ENCODE measurements at places on chromosomes 7 and 10.

GRCh38 chr7:42340436-42340835 is 103.4 kb upstream of the GLI3 start:
- no peak for DNase-seq

- no peak for DNase-seq
These were observed 4.8 kb upstream of the ACTA2 start for GRCh38 chr10:88957381-88957780.

- no peak for DNase-seq
These were observed 98.1 kb upstream of the RSU1 start for GRCh38 chr10:16915300-16915699.

DNA sequence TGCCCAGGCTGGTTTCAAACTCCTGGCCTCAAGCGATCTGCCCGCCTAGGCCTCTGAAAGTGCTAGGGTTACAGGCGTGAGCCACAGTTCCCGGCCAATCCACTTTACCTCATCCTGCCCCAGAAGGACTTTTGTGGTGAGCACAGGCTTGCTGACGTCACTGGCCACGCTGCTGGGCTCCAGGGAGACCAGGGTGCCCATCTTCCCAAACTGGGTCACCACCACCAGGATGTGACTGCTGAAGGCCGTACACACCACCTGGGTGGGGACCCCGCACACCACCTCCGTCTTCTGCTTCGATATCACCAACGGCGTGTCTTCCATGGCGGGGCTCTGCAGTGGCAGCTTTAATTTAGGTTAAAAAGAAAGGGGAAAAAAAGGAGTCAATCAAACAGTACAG is 816 bp downstream of the PSMG3 start:
- DNase-seq = no peak

DNA sequence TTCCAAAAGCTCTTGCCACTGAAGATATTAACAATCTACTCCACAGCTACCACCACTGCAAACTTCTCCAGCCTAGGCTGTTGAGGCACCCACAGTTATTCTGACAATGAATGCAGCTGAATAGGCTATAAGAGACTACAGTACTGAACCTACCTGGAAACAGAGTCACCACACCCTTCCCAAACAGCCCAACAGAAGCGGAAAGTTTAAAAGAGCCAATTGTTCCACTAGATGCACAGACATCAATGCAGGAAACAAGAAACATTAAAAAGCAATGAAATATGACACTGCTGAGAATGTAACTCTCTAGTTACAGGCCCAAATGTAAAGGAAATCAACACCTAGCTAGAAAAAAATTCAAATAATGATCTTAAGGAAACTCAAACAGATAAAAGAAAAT is 64.5 kb upstream of the PLA2G12B start:
- DNase-seq = no peak

GRCh38 chr10:101028446-101029337 is 2.2 kb downstream of the PDZD7 start:
- DNase-seq = no peak

- no peak for DNase-seq
These were observed 10.7 kb downstream of the EBF3 start for GRCh38 chr10:129953119-129954051.

DNA sequence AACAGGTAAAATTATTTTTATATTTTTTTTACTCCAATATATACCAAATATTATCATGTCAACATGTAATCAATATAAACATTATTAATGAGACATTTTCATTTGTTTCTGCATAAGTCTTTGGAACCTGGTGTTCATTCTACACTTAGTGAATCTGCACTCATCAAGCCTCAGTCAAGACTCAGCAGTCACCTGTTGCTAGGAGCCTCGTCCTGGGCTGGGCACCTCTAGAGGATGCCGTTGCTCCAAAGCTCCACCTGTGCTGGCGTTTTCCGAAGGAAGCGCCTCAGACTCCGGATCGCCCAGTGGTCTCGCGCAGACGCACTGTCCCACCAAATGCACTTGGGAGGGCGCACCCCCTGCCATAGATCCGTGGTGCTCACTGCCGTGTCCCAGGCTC is 604.7 kb upstream of the MKI67 start:
- DNase-seq = no peak

GRCh38 chr7:36149694-36150452 is 3.2 kb upstream of the EEPD1 start:
- no peak for DNase-seq

GRCh38 chr10:10844251-10844650 is 173.4 kb upstream of the CELF2 start:
- DNase-seq = no peak

DNA sequence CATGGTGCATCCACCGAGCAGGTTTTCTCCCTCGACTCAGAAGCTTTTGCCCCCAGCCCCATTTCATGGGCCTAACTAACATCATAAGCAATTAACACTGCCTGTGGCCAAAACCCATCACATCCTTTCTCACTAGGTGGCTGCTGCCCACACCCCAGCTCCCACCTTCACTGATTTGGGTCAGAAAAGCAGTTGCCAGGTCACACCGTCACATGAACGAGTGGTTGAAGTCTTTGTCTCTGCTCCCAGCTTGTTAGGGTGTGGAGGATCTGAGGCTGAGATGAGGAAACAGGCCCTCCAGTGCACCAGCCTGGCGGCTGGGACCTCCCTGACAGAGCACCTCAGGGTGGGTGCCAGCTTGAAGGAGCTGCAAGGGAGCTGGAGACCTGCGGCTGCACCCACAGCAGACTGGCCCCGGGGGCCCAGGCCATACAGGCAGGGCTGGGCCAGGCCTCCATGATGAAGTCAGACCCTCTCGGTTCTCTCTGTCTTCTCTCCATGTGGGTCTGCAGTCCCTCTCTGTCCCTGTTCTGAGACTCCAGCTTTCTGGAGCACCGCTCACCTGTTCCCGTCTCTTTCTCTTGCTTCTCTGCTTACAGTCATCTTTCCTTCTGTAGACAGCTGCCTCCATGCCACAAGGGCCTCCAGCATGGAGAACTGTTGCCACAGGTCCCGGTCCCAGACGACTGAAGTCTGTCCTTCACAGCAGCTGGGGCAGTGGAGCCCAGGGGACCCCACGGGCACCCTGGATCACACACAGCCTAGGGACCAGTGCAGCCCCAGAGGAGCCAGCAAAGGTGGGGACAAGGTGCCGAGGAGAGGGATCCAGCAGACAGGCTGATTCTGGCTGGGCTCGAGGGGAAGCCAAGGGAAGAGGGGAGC is 13.8 kb upstream of the INPP5A start:
- DNase-seq = no peak

- peak; percentile 28 for DNase-seq
These were observed 202.6 kb upstream of the FOXK1 start for GRCh38 chr7:4479367-4480039.

DNA sequence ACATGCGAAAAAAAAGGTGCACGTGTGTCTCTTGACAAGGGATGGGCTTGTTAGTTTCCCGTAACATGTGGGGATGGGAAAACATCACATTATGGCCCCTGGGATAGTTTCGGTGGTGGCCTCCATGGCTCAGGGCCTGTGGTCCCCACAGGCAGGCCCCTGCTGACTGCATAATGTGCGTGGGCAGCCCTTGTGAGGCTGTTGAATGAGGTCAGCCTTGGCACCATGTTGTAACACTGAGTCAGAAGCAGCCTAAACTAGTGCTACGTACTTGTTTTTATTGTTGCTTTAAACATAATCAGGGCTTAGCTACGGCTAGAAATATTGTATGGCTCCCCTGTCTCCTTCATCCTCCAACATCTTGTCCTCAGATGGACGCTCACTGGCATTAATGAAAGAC is 80.6 kb downstream of the BEND7 start:
- DNase-seq = no peak

DNA sequence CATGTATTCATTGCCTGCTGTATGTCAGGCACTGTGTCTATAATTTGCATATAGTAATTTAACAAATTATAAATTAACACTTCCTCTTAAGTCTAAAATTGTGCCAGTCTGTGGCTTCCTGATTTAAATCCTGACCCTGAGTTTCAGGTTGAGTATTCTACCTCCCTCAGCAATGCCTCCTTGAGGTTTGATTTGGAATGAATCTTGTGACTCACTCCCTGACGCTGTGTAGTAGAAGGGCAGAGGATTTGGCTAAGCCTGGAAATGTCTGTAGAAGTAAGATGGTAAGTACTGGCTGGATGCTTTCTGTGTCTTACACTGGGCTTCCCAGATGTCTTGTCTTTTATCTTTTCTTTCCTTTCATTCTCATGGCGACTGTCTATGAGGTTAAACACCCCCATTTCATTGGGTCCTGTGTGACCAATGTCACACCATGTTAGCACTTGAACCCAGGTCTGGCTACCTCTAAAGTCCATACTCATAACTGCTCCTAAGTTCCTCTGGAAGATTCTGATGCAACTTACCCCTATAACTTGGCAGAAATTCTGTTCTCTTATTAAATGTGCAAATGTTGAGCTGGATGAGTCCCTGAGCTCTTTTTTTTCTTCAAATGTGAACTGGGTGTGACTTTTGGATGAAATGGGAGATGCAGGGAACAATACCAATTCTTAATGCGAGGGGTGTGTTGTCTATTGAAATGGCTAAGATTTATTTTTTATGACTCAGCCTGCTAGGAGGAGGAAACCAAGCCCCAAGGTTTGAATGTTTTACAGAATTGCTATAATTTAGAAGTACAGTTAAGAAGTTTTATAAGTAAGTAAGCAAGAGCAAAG is 48.5 kb downstream of the PLCE1 start:
- no peak for DNase-seq

GRCh38 chr10:58054881-58055280 is 212.8 kb downstream of the IPMK start:
- DNase-seq = no peak

DNA sequence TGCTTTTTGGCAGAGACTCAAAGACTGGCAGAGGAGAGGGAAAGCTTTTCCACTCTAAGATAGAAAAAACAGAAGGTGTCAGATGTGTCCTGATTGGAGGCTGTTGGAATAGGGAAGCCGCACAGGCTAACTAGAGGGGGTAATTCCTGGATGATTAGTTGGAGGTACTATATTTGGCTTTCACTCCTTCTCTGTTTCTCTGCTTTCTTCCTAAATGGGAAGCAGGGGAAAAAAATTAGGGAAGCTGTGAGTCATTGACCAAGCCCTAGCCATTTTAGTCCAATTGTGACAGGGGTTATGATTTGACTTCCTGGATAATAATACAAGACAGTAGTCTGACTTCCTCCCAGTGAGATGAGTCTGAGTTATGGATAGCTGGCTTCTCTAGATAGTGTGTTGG is 475.2 kb upstream of the CELF2 start:
- no peak for DNase-seq

GRCh38 chr10:118638680-118639079 is 43.2 kb upstream of the PRLHR start:
- DNase-seq = no peak

GRCh38 chr10:114928818-114929217 is 9.2 kb upstream of the TRUB1 start:
- DNase-seq = no peak

DNA sequence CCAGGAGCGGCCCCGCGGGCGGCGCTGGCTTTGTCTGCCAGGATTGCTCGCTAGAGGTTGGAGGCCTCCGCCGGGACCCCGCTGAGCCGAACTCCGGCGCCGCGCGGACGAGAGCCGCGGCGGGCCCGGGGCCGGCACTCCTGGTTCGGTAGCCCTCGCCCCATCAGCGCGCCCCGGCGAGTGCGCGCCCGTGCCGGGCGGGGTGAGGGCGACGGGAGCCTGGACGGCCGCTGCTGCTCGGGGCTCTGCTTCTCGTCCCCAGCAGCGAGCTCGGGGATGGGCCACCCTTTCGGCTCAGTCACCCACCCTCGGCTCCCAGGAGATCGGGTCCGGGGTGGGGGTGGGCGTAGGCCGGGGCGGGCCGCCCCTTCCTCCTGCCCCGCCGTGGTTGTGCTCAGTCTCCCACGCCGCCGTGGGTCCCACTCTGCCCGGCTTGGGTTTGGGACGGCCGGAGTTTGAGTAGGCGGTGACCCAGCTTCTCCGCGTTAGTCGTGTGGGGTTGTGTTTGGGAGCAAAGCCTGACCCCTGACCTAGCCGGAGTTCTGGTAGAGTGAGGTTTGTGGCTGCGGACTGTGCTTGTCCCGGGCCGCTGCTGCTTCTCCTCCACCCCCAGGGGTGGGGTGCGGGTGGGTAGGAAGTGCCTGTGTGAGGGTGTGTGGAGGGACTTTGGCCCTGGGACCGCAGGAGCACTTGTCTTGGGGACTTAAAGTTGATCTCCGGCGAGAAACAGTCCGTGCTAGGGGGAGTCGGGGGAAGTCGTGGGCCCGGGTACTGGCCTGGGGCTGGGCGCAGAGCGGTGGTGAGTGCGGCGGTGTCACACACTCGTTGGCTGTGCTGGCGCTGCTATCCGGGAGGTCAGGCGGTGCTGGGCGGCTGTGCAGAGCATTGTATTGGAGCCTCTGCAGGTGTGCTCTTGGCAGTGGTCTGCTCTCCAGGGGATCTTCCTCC is 677 bp downstream of the TSPAN14 start:
- no peak for DNase-seq

DNA sequence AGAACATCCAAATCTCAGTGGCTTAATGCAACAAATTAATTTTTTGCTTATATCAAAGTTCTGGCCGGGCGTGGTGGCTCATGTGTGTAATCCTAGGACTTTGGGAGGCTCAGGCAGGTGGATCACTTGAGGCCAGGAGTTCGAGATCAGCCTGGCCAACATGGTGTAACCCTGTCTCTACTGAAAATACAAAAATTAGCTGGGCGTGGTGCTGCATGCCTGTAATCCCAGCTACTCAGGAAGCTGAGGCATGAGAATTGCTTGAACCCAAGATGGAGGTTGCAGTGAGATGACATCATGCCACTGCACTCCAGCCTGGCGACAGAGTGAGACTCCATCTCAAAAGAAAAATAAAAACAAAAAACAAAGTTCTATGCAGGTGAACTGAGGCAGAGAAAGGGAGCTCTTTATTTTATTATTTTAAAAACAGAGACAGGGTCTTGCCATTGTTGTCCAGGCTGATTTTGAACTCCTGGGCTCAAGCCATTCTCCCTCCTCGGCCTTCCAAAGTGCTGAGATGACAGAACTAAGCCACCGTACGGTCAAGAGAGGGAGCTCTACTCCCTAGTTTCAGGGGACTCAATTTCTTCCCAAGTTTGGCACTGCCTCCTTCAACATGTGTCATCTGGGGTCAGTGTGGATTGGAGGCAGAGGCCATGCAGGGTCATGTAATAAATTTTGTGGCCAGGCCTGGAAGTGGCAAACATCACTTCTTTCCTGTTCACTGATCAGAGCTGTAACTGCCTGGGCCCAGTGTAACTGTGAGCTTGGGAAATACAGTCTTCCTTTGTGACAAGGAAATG is 2.4 kb downstream of the ADCK2 start:
- no peak for DNase-seq

GRCh38 chr10:80964955-80965614 is 427.4 kb downstream of the SH2D4B start:
- DNase-seq = no peak

Measured in NCI-H187 (cell line).